ENCODE measurements at places on chromosomes 11 and 22. TPM values are rescaled to one million over a fixed set of nuclear protein-coding genes. Genes with fewer than 3 reads are reported as not detected.
A peak's percentile ranks its signal among the peaks of the same experiment; 100 is the strongest.

GRCh38 chr22:23212061-23213021 lies 32.0 kb downstream of the BCR start:
- no peak for DNase-seq

DNA sequence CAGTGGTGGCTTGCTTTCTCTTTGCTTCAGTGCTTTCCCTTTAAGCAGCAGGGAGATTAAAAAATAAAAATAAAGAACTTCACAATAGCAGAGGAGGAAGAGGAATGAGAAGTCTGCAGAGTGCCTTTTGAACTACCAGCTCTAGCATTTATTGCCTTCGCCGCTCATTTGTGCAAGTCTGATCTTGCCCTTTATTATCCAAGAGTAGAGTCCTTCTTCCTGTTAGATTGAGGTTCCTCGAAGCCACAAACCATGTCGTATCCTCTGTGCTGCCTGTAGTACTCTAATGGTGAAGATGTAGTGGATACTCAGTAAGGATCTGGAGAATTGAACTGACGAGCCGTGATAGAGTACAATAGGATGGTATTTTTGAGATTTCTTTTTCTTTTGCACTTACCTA lies 101.2 kb upstream of the RAG2 start:
- DNase-seq: peak; percentile 50

GRCh38 chr11:128208329-128209137 lies 378.8 kb downstream of the ETS1 start:
- DNase-seq: no peak

Gene ABCC8
- total RNA-seq: 1.6 TPM

DNA sequence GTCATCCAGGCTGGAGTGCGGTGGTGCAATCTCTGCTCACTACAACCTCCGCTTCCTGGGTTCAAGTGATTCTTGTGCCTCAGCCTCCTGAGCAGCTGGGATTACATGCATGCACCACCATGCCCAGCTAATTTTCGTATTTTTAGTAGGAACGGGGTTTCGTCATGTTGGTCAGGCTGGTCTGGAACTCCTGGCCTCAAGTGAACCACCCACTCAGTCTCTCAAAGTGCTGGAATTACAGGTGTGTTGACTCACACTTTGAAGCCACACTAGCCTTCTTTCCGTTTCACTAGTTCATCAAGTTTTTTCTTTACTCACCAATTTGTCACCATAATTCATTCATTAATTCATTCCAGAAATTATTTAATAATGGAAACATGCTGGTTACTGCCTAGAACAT lies 298.4 kb upstream of the MTNR1B start:
- DNase-seq: peak; percentile 26

Gene MLC1
- total RNA-seq: 0.17 TPM

- no peak for DNase-seq
Measured at GRCh38 chr11:130738611-130739010, 177.7 kb downstream of the SNX19 start.

DNA sequence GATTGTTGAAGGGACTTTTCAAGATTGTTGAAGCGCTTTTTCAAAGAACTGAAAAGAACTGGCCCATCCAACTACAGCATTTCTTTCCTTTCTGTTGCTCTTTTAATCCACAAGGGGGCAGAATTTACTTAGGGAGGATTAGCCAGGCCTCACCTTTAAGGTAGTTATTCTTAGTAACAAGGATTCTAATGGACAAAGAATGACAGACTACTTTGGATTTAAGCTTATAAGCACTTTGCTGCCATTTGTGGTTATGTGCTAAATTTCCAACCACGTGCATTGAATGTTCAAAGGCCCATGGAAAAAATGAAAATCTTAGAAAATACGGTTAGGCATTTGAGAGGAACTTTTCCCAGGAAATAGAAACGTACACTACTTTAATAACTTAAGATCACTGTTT lies 49.5 kb upstream of the HSPA8 start:
- DNase-seq: no peak

DNA sequence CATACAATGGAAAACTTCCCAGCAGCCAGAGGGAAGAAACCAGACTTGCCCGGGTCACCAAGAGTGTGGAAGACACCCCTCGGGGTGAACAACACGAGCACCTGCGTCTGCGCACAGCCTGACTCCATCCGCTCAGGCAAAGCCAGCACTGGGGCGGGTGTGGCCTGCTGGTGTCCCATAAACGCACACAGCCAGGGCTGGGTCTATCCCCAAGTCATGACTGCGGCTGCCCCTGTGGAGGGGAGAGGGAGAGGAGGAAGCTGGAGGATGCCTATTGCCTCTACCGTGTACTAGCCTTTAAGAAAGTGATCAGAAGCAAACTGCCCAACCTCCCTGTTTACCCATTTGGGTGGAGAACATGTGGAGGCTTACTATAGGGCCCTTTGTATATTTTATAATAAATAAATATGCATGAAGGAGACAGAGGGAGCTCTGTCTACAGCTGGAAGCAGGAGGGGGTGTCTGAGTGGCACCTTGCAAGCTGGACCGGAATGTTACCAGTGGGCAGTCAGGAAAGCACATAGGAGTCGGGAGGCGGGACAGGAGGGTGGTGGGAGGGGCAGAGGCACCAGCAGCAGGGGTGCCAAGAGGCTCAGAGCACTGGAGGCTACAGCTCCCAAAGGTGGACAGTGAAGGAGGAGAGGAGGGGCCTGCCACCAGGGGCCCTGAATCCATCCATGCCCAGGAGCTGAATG lies 79.6 kb downstream of the PHF21B start:
- DNase-seq: no peak

DNA sequence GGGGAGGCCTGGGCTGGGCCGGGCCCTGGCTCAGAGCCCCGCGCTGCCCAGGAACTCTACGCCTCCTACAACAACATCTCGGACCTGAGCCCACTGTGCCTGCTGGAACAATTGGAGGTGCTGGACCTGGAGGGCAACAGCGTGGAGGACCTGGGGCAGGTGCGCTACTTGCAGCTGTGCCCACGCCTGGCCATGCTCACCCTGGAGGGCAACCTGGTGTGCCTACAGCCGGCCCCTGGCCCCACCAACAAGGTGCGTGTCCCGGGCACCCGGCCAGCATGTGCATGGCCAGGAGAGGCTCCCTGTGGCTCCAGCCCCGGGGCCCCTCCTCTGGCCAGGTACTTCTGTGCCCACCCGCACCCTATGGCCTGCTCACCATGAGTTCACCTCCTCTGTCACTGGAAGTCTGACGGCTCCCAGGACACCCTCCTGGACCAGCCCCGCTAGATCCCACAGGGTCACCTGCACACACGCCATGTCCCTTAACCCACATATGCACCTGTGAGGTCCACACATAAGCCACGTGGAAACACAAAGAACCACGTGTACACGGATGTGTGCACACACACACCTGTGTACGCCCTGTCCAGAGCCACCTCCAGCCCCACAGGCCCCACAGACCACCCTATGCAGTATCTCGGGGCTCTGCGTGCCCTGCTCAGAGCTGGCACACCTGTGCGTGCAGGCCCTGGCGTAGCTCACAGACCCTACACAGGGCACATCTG lies 10.4 kb downstream of the LMNTD2 start:
- DNase-seq: no peak

Gene GTF2H1
- 40.3 TPM for total RNA-seq

Gene TBRG1
- 37.9 TPM for total RNA-seq

- DNase-seq: no peak
Measured at GRCh38 chr11:70174547-70175235, 28.4 kb upstream of the FADD start.

- no peak for DNase-seq
Measured at GRCh38 chr11:115617767-115618166, 113.6 kb upstream of the CADM1 start.

DNA sequence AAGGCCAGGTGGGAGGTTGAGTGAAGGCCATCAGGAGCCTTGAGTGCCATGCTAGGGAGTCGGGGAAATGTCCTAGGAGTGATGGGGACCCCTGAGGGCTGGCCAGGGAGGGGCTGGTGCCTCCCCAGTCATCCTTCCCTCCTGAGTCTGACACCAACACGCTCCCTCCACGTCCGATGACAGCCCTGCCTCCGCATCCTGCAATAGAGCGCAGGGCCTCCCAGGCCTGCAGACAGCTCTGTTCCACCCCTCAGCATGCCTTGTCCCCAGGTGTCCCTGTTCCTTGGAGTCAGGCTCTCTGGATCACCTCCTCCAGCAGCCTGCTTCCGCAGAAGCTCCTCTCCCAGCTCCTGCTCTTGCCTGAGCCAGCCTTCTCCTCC lies 3.1 kb downstream of the RAC2 start:
- DNase-seq: no peak

Gene CPT1B
- 5.0 TPM for total RNA-seq

DNA sequence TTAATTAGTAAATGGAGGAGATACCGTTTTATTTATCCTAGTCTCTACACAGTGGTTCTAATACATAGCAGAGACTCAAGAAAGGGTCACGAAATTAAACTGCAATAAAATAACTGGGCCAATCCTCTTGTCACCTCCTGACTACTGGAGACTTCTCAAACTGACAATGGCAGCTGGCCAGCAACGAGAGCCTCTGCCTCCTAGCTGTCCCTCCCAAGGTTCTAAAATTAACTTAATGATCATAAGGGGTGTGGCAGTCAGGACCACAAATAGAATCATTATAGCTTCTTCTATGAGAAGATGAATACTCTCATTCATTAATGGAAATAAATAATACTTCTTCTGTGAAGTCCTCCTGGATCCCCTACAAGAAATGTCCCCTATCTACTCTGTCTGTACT lies 63.8 kb upstream of the APOA1 start:
- DNase-seq: no peak

Data from esophagus muscularis mucosa (tissue), 4 donors.